Pancreas (tissue), 10 donors: ENCODE measurements at places on chromosomes 11 and 22.

DNA sequence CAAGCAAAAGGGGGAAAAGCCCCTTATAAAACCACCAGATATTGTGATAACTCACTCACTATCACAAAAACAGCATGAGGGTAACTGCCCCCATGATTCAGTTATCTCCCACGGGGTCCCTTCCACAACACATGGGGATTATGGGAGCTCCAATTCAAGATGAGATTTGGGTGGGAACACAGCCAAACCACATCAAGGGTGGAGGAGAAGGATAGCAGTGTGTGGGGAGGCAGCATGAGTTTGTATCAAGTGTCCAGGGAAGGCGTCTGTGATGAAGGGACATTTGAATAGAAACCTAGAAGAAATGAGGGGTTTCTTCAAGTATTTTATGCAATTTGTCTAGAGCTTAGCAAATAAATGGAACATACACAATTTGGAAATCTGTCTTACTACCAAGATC is 98.2 kb downstream of the SLC1A2 start:
- DNase-seq = no peak

DNA sequence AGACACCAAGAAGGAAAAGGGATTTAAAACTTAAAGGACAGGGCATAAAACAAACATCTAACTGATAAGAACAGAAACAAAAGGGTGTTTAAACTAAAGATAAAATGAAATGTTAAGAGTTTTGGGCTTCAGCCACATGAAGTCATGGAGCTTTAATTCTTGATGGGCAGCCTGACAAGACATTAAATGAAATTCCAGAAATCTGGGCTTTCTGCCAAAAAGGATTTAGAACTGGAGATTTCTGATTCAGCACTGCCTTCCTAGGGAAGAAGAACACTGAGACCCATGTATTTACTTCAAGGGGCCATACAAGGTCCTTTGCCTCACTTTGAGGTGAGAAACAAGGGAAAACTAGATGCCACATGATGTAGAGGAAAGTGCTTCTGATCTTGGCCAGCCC is 355.9 kb upstream of the RAG2 start:
- DNase-seq = no peak

DNA sequence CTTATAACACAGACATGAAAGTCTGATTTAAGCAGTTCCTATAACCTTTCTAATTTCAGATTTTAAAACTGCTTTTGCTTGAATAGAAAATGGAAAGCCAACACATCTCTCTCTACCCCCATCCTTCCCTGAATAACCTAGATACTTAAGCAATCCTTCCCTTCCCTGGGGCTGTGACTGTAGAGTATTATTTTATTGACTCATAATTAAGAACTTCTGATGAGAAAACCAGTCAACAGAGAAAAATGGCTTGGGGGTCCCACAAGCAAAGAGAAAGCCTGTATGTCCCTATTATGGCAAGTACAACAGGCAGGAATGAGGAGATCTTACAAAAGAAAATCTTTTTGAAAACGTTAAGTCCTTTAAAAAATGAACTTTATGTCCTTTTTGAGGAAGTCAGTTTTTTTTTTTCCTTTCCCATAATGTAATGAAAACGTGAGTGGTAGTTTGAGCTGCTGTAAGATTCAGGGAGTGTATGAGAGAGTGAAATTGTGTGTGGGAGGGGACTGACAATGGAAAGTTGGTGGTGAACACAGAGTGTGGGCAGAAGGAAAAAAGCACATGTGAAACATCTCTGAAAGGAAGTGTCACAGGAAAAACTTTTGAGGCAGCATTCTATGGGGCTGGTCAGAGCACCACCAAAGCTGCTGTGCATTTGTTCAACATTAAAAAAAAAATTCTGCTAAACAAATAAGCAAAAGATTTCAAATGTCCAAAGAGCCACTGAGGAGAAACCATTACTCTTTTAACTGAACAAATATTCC is 154.6 kb downstream of the MAML2 start:
- DNase-seq = no peak

GRCh38 chr11:27721264-27722116 is 21.2 kb upstream of the BDNF start:
- no peak for DNase-seq

GRCh38 chr22:24564376-24565058 is 8.7 kb downstream of the SNRPD3 start:
- no peak for DNase-seq

GRCh38 chr11:121630041-121630440 is 177.3 kb upstream of the SORL1-AS1 start:
- no peak for DNase-seq

DNA sequence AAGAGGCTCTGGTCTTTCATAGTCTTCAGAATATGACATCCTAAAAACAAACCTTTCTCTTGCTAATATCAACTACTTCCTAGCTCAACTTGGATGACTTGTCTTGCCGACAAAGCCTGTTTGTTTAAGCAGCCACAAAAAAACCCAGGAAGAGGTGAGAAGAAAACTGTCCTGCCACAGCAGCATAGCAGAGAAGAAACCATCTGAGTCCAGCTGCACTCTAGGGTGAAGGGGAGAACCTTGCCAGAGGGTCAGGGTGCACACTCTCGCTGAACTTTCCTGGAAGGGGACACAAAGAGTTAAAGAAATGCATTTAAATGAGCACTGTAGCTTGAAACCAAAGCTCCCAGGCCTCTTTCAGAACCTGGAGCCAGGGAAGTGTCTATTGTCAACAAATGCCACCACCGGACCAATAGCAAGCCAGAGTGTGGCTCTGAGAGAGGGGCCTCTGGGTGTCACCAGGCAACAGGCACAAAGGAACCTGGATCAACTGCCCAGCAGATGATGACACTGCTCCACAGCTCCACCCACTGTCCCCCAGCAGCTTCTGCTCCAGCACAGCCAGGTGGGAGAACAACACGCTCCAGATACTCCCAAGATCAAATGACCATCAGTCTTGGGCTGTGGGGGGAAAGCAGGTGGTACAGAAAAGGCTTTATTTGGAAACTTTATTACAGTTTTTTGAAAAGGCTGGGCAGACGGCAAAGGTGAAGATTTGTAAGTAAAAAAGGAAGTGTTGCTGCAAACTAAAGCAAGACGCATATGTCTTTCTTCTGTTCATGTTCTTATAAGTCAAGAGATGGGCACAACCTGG is 105.7 kb downstream of the RASSF10 start:
- peak; percentile 16 for DNase-seq

GRCh38 chr11:83836883-83837654 is 550.9 kb upstream of the CCDC90B start:
- peak; percentile 51 for DNase-seq

DNA sequence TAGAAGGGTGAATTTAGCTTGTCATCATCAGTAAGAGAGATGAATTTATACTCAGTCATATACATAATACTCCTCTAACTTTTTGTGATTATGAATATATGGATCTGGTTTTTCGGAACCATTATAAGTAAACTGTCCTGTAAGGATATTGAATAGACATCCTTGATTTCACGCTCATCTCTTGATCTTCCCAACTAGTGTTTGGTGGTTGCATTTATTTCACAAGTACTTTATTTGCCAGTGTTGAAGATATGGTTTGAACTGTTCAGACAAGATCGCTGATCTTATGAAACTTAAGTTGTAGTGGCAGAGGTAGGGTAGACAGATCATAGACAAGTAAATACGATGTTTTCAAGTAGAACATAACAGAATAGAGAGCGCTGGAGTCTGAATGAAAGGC is 3.0 kb downstream of the FBXO7 start:
- DNase-seq = no peak

DNA sequence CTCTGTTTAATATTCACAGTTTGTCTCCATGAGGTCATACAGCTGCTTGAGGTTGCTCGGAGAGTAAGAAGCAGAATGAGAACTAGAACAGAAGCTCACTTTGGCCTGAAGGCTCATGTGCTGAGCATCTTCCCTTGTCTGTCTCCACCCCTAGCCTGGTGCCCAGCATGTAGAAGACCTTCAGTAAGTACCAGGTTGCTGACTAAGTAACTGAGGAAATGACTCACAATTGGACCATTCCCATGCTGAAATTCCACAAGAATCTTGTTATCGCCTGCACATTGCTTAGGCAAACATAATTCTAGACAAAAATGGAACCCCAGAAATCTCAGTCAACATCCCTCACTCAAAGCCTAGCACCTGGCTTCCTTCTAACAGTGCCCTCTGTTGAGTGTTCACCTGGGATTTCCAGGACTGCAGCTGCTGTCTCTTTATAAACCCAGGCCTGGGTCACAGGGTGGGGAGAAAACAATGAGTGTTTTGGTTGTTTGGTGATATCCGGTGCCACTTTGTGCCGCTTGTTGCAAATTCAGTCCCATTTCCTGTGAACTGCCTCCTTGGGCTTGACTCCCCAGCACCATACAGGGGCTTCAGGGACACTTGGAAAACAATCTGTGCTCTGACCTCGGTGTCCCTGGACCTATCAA is 406.8 kb downstream of the ETS1 start:
- no peak for DNase-seq

DNA sequence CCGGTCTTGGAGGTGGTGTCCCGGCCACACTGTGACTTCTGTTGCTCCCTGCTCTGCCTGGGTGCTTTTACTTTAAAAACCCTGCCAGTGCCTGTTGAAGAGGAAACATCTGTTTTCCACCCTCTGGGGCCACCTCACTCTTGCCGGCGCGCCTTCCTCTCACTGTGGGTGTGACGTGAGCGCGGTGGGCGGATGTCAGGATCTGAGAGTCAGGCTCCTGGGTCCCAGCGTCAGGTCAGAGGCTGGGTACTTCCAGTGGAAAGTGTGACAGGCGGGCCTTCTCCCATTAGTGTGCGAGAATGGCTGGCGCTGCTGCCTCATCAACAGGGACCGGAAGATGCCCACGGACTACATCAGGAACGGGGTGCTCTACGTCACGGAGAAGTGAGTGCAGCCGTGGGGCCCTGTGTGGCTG is 54.2 kb downstream of the GRAMD4 start:
- no peak for DNase-seq

GRCh38 chr11:86741484-86741835 is 58.9 kb upstream of the PRSS23 start:
- DNase-seq = no peak

- no peak for DNase-seq
Observed at GRCh38 chr11:10584071-10584501, 15.6 kb upstream of the LYVE1 start.

- DNase-seq = no peak
Observed at GRCh38 chr11:36455658-36456111, 54.4 kb downstream of the TRAF6 start.

DNA sequence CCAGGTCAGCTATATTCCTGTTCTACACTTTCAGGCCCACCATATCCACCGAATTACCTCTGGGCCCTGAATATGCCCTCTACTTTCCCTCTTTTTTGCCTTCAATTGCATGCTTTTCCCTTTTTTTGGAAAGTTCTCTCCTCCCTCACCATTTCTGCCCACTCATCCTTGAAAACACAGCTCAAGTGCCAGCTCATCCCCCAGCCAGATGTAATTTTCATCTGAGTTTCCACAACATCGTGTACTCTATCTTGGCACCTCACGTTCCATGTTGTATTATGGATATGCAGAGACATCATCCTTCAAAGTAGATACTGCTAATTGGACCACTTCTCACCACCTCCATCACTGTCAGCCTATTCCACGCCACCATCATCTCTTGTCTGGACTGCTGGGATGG is 129.8 kb upstream of the HSD17B12 start:
- no peak for DNase-seq

- no peak for DNase-seq
Observed at GRCh38 chr11:115469361-115469760, 34.9 kb downstream of the CADM1 start.

- DNase-seq = no peak
Observed at GRCh38 chr11:76610371-76610770, 60.2 kb downstream of the LRRC32 start.

DNA sequence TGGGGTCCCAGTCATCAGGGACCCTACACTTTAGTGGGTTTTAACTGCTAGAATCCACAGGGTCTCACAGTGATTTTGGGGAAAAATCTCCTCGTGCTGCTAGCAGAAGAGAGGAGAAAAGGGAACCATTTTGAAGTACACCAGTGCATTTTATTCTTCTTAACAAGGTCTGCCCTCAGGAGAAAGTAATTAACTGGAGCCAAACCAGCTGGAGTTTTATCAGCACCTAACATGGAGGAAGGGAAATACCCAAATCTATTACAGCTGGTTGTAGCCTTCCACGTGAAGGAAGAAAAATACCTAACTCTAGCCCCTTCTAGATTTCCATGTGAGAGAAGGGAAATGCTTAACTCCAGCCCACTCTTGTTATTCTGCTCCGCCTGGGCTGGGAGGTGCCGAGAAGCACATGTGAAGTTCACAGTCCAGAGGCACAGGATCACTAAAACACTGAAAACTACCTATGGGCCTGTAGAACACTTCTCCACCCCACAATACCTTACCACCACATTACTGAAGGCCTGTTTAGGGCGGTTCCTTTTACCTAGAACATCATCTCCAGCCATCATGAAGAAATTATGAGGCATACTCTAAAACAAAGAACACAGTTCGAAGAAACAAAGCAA is 31.3 kb upstream of the TEAD1 start:
- DNase-seq = no peak

DNA sequence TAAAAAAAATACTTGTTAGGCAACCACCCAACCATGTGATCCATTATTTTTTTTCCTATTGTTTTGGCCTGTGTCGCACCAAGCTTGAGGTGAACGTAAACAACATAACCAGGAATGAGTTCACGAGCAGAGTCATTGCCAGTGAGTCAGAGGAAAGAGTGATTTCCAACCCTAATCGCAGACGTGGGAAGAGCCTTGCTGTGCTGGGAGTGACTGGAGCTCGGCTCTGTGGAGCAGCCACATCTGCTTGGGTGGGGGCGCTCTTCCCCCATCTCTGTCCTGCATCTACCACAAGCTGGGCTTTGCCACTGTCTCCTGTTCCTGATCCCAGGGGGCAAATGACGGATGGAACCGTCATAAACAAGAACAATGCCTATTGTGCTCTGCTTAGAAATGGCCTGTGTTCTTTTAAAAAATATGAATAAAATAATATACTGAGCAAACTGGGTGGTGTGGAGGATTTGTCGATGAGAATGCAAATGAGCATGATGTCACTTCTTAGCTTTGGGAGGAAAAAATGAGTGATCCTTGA is 210.0 kb downstream of the KIRREL3 start:
- DNase-seq = no peak

- peak; percentile 23 for DNase-seq
Observed at GRCh38 chr22:31105282-31105929, 2.0 kb downstream of the SELENOM start.

DNA sequence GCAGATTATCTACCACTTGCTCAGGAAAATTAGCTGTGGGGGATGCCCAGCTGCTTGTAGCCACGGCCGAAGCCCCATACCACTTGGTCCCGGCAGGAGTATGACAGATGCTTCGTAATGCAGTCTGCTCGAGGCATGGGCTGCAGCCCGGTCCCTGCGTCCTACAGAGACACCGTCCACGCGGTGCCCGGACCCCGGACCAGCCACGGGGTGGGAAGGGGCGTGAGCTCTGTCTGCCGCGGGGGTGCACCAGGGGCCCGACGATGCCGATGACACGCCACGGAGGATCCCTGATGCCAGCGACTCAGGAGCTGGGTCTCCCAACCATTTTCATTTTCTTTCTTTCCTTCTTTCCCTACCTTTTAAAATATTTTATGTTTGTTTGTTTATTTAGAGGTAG is 30.0 kb downstream of the SLC25A17 start:
- DNase-seq = no peak

- no peak for DNase-seq
Observed at GRCh38 chr11:57240007-57240406, 3.0 kb upstream of the APLNR start.
